Bone marrow (tissue), 2 donors: ENCODE measurements at places on chromosomes 11 and 22.

DNA sequence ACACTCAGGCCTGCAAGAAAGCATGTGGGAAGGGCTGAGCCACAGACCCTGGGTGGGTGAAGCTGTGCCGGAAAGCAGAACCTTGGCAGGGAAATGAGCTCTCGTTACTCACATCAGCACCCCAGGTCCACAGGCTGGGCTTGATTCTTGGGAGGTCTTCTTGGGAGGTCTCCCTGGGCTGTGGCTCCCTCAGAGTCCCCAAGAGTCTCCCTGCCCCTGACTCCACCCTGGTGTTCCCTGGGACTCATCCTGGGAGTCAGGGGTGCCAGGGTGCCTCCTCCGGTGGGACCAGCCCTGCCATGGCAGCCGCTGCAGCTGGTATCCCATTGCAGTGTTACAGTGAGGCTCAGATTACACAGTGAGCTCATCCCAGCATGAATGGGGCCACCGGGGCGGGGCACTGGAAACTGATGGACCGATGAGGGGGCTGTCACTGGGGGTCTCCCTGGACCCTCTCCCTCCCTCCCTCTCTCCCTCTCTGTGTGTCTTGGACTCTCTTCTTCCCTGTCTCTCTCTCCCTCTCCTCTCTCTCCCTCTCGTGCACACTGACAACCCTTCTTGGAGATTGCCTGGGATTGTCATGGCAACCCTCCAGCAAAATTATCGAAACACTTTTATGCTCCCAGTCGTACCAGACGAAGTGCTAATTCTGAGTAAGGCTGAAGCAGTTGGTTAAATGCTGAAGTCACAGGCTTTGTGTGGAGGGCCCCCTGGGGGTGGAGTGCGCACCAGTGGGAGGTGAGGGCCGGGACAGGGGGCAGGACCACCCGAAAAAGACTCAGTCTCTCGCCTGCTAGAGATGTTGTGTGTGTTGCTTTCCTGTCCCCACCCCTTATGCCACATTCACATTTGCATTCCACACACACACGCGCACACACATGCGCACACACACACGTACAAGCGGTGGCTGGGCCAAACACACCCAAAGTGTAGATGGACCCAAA, 8.6 kb upstream of the C11orf96 start:
- DNase-seq = no peak

- DNase-seq = no peak
Measured at GRCh38 chr11:96130061-96130620, 206.2 kb upstream of the MTMR2 start.

- no peak for DNase-seq
Measured at GRCh38 chr11:92222701-92223100, 1.9 kb upstream of the FAT3 start.

- no peak for DNase-seq
Measured at GRCh38 chr11:110518809-110519514, 89.2 kb downstream of the FDX1 start.

DNA sequence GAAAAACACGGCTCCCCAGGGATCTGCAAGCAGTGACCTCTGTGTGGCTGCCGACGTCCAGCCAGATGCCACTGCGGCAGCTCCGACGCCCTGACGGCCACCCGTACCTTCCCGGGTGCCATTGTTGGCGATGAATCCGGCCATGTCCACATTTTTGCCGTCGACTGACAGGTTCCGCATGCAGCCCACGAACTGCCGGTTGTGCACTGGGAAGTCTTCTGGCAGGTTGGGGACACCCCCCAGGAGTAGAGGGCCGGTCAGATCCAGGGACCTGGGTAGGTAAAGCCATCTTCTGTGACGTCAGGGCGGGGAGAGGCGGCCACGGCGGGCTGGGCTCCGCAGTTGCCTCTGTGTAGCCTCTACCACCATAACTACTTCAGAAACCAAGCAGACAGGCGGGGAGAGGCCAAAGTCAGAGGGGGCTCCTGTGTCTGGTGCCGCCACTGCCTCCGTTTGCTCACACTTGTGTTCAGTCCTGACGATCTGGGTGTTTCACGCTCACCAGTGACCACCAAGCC, 74.8 kb downstream of the TRMU start:
- no peak for DNase-seq

DNA sequence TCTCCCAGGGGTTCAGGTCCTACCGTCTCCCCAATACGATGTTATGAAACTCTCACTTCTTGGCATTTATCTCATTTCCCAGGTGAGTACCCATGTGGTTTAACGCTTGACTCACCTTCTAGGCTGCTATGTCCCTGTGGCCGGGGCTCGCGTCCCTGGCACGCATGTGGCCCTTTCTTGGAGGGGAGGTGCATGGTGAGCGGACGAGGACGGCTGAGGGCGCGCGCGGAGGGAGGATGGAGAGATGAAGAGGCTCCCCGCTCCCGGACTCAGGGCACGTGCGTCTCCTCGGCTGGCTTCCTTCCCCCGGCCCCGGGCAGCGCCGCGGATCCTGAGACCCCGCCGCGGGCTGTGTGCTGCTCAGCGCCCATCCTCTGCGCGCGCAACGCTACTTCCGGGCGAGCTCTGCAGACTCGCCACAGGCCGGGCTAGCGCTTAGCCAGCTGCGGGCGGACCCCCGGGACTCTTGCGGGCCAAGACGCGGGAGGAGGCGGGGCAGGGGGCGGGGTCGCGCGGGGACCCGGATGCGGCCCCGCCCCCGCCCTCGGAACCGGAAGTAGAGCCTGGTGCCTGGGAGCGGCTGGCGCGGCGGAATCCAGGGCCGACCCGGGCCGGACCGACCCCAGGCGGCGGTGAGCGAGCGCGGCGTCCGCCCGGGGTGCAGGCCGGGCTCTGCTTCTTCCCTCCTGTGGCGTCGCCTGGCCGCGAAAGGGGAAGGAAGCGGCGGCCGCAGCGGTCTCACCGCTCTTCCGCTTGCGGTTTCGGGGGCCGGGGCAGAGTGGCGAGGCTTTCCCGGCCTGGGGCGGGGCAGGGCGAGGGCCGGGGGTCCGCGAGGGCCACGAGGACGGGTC, at the start of gene CTTN:
Gene CTTN (plus strand): TSS at position 547 of the 851 bp plus-strand sequence. CDS start 8,769 bp downstream, outside the sequence.
- peak; percentile 38 for DNase-seq

- no peak for DNase-seq
Measured at GRCh38 chr11:72789493-72790131, 4.2 kb downstream of the STARD10 start.

DNA sequence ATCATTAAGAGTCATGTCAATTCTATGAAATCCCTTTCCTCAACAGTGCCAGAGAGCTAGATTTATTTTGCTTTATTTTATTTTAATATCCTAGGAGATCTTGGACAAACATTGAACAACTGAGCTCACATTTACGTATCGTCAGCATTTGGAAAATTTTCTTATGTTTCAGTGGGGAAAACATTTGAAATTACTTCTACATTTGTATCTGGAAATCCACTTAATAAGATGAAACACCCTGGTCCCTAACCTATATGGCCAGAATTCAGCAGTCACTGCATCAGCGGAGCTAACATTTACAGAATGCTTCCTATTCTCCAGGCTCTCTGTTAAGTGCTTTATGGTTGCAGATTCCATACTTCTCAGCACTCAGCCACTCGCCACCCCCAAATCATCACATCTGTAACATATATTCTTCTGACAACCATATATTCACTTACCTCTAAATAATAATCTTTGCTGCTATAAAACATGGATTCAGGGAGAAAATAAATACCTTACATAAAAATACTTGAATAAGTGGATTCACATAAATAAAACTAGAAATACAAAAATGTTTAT, 773.9 kb downstream of the JRKL start:
- no peak for DNase-seq

DNA sequence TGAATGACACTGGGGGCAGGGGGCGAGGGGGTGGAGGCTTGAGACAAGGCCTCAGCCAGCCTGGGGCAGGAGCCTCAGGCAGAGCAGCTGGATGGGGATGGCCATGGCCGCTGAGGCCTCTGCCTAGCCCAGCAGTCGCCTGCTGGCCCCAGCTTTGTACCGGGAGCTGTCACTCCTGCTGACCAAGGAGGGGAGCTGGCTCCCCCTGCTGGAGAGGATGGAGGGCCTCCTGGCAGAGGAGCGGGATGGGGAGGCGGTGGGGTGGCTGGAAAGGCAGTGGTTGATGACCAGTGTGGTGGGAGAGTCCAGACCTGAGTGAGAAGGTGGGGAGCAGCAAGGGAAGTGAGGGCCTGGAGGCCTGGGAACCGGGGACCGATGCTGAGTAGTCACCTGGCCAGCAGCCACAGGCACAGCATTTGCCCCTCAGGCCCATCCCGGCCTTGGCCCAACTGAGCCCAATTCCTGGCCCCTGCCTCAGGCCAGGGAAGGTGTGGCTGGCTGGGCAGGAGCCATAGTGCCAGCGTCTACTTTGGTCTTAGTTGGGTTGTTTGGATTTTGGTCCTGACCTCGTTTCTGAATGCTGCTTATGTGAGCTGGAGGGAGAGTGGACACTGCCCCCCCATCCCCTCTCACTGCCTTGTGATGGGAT, 6.0 kb upstream of the SUSD2 start:
- DNase-seq = peak; percentile 23

DNA sequence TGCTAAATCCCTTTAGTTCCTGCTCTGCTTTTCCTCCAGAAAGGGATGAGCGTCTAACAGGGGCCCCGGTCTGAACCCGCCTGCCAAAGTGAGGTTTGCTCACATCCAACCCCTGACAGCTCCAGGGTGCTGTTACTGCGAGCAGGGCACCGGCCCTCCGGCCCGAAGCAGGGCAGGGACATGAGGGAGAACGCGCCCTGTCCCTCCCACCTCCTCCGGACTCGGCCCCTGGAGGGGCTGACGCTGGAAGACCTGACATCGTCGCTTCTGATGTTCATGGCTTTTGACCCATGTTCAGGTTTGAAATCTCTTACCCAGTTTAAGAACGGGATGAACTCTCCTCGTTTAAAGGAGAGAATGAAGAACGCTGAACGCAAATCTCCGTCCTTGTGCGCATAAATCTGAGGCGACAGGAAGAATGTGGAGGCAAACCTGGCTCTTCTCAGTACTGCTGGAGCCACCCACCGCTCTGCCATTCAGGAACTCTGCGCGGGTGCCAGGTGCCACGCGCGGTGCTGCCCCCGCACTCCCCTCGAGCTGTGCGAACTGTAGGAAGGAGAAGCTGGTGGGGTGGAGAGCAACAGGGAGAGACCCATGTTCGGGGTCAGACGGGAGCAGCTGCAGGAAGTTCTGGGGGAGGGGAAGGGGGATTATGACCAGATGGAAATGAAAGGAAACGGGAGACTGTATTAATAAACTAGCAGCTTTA, 826 bp upstream of the EEF1G start:
- no peak for DNase-seq

- DNase-seq = no peak
Measured at GRCh38 chr11:58968251-58968711, 29.0 kb downstream of the GLYATL1 start.

GRCh38 chr11:83008581-83008923, 63.1 kb downstream of the RAB30 start:
- no peak for DNase-seq

DNA sequence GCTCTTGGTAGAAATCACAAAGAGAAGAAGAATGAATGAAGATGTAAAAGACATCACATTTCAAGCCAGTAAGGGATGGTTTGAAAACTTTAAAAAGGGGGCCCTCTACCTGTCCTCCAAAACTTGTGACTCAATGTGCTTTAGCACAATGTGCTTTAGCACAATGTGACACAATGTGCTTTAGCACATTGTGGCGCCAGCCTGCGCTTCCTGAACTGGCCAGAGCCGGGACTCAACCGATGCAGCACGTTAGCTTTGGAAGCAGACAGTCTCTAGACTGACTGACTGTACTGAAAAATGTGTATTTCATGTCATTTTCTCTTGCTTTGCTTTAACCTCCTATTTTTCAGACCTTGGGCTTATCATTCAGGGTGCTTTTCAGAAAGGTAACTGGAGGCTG, 63.5 kb downstream of the FAM83F start:
- peak; percentile 14 for DNase-seq

- no peak for DNase-seq
Measured at GRCh38 chr11:16911658-16912057, 102.6 kb downstream of the PLEKHA7 start.

GRCh38 chr22:45270095-45271020, 14.4 kb upstream of the UPK3A start:
- no peak for DNase-seq

GRCh38 chr11:81907996-81908395, 825.7 kb downstream of the FAM181B start:
- no peak for DNase-seq

GRCh38 chr11:119726150-119726553, 2.8 kb downstream of the NECTIN1 start:
- no peak for DNase-seq

DNA sequence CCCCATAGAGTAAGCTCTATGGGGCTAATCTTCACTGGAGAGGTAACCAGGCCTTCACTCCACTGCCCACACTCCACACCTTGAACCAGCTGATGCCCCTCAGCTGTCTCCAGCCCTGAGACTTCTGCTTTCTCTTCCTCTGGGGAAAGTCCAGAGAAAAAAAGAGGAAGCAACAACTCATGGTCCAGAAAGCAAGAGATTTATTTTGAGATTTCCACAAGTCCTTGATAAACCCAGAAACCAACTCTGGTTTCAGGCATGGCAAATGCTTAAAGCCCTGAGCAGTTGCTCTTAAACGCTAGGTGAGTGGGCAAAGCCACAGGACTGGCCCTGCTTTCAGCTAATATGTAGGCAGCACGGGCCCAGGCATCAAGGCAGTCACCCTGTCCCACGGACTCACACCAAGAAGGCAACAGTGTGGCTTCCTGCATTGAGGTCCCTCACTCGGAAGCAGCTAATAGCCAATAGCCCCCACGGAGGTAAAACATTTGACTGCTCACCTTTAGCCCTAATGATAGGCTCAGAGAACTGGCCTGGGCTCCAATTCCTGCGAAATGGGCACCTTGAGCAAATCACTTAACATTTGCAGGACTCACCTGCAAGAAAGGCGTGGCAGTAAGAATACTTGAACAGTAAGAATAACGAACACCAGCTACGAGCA, 4.3 kb downstream of the CYB561A3 start:
- DNase-seq = peak; percentile 64

DNA sequence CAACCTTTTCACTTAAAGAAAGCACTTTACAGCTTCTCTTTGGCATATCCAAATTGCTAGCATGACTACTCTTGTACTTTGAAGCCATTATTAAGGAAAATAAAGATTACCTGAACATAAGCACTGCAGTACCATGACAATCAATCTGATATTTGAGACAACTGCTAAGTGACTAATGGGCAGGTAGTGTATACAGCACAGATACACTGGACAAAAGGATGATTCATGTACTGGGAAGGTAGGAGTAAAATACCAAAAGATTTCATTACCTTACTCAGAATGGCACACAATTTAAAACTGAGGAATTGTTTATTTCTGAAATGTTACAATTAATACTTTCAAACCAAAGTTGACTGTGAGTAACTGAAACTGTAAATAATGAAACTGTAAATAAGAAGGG, 1054.3 kb upstream of the TENM4 start:
- no peak for DNase-seq

DNA sequence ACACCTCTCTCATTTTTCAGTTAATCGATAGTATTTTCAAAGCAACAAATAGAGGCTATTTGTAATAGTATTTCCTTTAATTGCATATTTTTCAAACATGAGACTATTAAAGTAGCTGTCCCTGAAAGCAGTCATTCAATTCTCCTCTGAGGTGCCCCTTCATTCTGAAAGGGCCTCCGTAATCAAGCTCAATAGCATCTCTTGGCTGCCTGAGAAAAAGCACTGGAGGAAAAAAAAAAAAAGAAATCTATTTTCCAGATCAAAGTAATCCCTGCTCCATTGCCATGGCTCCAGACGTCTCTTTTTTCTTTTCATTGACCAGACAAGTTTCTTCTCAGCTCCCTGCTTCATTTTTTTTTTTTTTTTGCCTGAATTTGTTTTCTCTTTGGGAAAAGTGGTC, 154.5 kb upstream of the BLID start:
- no peak for DNase-seq

- DNase-seq = no peak
Measured at GRCh38 chr11:8138526-8138925, 30.3 kb downstream of the RIC3 start.
